Stimulated activated CD4-positive, alpha-beta T cell treated with anti-CD3 and anti-CD28 coated beads, TNF-alpha, amount 100 ng/mL, for 24 hours (primary cell): ENCODE measurements at places on chromosomes 7 and 10.

GRCh38 chr7:138460176-138460648 lies at the start of gene TRIM24:
Gene TRIM24 (plus strand): TSS chr7:138460259. CDS start chr7:138460549, 290 bp downstream.
- no peak for DNase-seq

DNA sequence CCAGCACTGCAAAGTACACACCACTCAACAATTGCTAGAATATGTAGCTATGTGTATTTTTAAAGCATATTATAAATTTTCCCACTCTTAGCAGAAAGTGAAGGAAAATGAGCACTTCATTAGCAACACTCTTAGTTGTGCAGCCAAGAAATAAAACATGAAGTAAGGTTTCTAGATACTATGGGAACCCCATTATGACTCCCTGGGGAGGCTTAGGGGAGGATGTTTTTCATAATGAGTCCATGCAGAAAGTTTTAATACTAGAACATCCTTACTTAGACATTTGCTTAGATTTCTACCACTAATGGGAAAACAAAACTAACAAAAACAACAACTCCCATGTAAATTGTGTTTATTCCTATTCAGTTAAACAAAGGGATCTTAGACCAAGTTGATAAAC lies 148.4 kb upstream of the HDAC9 start:
- DNase-seq, result no peak

- no peak for DNase-seq
Measured at GRCh38 chr10:96502561-96503282, 11.0 kb downstream of the TLL2 start.

- DNase-seq, result no peak
Measured at GRCh38 chr10:43160046-43160920, 22.0 kb downstream of the CSGALNACT2 start.

- no peak for DNase-seq
Measured at GRCh38 chr10:113788604-113789083, 37.2 kb downstream of the PLEKHS1 start.

- no peak for DNase-seq
Measured at GRCh38 chr10:20682782-20683181, 214.3 kb downstream of the NEBL start.

GRCh38 chr10:98589691-98590090 lies 143.0 kb upstream of the HPS1 start:
- no peak for DNase-seq

- DNase-seq, result no peak
Measured at GRCh38 chr7:143016996-143017395, 9.9 kb downstream of the OR9A2 start.

- no peak for DNase-seq
Measured at GRCh38 chr10:44963772-44964633, 4.4 kb downstream of the RASSF4 start.

DNA sequence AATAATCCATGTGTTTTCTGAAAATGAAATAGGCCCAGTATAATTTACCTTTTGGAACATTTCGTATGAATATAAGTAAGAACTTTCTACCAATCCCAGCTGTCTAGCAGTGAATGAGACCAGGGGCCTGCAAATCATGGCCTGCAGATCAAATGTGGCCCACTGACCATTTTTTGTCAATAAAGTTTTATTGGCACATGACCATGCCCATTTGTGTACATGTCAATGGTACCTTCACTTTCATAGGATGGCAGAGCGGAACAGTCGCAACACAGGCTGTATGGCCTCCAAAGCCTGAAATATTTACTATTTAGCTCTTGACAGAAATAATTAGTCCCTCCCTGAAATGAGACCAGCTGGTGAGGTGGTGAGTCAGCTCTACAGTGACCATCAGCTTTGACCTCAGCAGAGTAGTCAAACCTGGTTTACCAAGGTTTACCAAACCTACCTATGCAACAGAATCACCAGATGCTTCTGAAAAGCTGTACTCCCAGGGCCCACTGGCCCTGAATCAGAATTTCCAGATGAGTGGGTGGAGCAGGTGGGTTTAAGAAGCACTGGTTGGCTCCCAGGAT lies 13.8 kb upstream of the C10orf90 start:
- no peak for DNase-seq

DNA sequence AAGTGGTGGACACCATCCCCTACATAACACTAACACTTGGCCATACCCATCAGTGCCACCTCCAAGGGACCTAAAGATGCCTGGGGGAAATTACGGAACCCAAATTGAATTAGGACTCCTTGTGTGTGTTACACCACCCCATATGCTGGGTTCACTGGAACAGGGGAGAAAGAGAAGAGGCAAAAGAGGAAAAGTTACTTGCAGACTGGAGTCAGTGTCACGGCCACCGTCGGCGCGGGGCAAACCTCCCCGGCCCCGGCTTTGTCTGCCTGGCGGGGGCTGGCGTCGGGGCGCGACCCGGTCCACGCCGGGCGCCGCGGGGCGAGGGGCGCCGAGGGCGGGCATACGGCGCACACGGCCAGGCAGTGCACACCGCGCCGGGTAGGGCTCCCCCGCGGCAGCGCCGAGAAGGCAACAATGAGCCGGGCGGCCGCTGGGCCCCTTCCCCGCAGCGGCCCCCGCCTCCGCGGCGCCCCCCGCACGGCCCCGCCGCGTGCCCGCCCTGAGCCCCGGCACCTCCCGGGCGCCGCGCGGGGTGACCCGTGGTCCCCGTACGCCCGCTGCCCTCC lies 171.1 kb downstream of the FAM107B start:
- DNase-seq, result no peak

DNA sequence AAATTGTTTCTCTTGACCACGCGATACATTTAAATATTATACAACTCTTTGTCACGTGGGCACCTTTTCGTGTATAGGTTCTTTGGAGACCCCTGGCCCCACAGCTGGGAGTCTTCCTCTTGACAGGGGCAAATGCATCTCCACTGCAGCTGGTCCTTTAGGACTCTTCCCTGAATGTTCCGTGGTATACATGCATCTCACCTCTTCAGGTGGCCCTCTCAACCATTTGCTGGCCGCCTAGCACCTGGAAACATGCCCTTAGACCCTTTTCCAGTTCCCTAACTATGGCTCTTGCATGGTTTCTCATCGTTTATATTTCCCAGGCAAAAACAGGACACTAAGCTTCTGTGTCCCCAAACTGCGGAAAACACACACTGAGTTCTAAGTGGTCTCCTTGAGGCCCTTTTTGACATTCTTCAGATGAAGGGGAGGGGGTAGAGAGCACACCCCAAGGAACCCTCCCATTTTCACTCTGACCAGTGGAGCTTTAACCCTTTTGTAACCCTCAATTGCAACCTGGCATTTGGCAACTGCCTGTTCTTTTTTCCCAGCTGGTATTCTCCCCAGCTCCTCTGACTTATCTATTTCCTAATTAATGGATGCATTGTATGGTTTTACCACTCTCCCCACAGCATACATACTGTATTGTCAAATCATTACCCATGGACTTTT lies 20.6 kb downstream of the HNRNPA2B1 start:
- no peak for DNase-seq

DNA sequence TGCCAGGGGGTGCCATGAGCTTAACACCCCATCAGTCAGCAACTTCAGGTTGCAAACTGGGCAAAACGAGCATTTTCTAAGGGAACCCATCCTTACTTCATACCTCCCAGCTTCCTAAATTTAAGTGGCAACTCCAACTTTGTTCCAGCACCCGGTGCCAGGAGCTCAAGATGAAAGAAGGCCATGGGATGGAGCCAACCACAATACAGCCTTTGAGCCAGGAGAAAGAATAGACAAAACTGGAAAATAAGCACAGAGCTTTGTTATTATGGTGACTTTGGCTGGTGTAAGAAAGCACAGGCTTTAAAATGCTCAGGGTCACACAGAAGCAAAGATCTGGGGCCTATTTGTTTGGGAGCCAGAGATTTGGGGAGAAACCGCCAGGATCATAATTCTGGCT lies 388.7 kb upstream of the MGMT start:
- DNase-seq, result no peak

DNA sequence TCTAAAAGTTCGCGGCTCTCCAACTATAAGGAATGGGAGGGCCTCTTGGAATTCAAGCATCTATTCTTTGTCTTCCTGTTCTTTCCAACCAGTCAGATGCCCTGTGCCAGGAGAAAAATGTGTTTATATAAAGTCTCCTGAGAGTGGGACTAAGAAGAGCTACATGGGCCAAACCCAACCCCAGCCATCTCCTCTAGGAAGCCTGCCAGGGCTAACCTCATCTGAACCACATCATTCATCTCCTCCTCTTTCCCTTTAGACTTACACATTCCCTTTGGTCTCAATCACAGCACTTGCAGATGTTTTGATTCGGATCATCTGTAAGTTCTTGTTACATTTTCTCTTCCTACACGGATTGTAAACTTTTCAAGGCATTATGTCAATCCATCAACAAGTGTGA lies 62.6 kb downstream of the DOCK4 start:
- no peak for DNase-seq

- no peak for DNase-seq
Measured at GRCh38 chr7:21893401-21893800, 52.3 kb downstream of the CDCA7L start.

DNA sequence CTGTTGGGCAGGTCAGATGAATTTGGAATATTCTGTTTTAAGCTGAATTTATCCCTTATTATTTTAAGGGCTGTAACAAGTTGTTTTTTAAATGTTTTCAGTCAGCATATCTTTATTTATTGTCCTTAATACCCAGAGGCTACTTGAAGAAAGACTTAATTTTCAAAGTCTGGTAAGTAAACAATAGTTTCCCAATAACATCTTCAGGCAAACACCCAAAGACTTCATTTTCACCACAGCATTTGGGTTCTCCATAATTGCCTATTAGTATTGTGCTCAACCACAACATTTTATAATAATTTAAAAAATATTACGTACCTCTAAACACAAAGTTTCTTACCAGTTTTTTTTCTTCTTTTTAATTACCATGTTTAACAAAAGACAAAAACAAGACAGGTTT lies 60.0 kb upstream of the MKLN1 start:
- DNase-seq, result no peak

DNA sequence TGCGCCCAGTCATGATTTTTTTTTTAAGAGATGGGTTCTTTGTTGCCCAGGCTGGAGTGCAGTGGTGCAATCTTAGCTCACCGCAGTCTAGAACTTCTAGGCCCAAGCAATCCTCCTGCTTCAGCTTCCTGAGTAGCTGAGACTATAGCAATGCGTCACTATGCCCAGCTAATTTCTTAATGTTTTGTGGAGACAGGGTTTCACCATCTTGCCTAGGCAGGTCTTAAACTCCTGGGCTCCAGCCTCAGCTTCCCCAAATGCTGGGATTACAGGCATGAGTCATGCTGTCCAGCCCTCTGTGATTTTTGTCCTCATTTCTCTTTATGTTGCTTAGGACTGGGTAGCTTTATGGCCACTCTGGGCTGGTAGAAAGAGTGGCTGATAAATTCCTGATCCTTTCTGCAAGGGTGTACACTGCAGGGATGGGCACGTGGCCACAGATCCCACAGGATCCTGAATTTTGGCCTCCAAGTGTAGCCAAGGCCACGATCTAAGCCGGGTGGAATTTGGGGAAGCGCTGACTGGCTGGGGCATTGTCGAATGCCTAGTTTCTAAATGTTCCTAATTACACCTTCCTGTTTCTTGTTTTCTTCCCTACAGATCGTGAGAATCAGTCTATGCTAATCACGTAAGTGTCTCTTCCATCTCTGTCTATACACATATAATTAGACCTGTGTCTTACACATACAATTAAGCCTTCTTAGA lies 24.1 kb upstream of the MYH16 start:
- DNase-seq, result no peak

GRCh38 chr10:31656851-31657433 lies 271.7 kb downstream of the ARHGAP12 start:
- no peak for DNase-seq

GRCh38 chr10:90420637-90421318 lies 437.1 kb downstream of the HTR7 start:
- no peak for DNase-seq

DNA sequence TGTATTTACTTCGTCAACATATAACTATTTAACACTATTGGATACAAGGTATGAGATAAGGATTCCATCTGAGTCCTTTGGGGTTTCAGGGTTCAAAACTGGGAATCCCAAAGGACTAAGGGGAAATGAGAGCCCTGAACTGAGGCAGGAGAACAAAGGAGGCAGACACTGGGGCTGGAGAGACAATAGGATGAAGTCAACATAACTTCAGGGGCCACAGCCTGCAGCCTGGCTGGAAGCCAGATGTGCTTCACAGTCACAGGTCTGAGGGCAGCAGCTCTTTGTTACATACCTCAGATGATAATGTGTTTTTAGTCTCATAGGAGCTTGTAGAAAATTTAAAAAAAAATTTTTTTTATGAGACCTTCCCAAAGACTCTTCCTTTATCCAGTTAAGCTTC lies 73.3 kb downstream of the NRF1 start:
- DNase-seq, result no peak

- no peak for DNase-seq
Measured at GRCh38 chr10:33412241-33412640, 77.8 kb upstream of the NRP1 start.

DNA sequence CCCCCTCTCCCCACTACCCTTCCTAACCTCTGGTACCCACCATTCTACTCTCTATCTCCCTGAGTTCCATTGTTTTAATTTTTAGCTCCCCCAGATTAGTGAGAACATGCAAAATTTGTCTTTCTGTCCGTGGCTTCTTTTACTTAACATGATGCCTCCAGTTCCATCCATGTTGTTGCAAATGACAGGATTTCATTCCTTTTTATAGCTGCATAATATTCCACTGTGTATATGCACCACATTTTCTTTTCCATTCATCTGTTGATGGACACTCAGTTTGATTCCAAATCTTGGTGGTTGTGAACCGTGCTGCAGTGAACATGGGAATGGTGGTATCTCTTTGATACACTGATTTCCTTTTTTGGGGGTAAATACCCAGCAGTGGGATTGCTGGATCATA lies 22.0 kb downstream of the DENND10 start:
- DNase-seq, result no peak

GRCh38 chr7:65554-65953 lies 126.8 kb upstream of the FAM20C start:
- no peak for DNase-seq
